Epithelial cell of proximal tubule (primary cell): ENCODE measurements at places on chromosomes 7 and 10.

- no peak for DNase-seq
These were observed 22.5 kb downstream of the CFAP43 start for GRCh38 chr10:104209575-104210198.

GRCh38 chr10:56623064-56623463 lies 262.0 kb upstream of the ZWINT start:
- DNase-seq = peak; percentile 29

GRCh38 chr10:3786295-3787015 lies 1.4 kb upstream of the KLF6 start:
- DNase-seq = peak; percentile 90

- DNase-seq = no peak
These were observed 8.1 kb downstream of the ATP5MF start for GRCh38 chr7:99457650-99458493.

DNA sequence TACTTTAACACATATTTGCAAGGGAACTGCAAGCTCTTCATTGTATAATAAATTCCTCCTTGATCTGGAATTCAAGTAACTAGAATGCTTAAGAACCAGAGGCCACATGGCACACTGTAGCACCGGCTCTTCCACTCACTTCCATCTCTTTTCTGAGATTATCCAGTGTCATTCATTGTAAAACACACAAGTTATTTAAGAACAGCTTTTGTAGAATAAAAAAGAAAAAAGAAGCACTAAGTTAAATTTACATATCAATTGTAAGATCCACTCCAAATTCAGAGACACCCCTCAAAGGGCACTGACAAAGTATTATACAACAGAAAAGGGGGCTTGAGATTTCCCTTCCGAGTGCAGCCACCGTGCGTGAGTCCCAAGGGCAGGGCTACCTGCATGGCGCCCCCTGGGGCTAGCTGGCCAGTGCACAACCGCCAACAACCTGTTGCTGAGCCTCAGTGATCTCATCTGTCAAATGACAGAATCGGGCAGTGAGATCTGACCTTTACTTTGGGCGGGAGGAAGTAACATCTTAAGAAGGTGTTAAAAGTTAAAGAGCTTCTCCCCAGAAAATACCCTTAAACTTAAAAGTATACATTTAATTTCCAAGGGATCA lies 12.5 kb downstream of the GLI3 start:
- DNase-seq = no peak

GRCh38 chr7:5636914-5637313 lies 144.5 kb downstream of the RNF216 start:
- no peak for DNase-seq

DNA sequence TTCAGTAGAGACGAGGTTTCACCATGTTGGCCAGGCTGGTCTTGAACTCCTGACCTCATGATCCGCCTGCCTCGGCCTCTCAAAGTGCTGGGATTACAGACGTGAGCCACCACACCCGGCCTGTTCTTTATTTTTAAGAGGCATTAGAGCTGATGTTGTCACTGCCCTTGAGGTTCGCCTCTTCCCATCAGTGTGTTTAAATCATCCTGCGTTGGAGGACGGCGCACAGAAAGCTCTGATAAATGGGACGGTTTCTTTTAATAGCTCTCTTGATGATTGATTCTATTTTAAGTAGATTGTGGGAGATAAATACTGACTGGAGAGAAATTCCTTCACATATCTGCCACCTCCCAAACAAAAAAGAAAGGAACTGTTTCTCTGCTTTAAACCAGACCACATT lies 29.0 kb downstream of the UPP1 start:
- DNase-seq = no peak

DNA sequence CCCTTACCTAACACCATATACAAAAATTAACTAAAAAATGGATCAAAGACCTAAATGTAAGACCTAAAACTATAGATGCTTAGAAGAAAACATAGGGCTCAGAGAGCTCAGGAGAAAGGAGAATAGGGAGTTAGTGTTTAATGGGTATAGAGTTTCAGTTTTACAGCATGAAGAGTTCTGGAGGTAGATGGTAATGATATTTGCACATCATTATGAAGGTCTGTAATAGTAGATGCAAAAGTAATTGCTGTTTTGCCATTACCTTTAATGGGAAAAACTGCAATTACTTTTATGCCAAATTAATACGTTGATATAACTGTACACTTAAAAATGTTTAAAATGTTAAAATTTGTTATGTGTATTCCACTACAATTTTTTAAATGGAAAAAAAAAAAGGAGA lies 39.2 kb upstream of the NANOS1 start:
- no peak for DNase-seq

DNA sequence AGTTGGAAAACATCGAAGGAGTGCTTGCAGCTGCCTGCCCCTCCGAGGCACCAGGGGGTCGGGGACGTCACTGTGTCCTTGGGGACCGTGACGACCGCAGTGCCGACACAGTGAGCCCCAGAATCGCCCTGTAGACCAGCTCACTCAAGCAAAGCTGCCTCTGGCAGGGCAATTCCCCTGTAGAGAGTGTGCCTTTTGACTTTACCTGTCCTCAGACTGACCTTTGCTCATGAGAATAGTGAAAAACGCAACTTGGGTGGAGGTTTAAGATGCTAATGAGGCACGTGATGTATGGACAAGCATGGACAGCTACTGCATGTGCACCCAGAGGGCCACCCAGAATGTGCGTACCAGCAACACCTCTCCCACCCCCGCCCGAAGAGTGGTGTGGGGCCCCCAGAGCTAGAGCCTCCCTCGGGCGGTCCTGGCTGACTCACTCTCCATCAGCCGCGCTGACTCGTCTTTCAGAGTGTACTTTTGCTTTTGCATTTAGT lies 271.9 kb downstream of the ADARB2 start:
- DNase-seq = no peak

DNA sequence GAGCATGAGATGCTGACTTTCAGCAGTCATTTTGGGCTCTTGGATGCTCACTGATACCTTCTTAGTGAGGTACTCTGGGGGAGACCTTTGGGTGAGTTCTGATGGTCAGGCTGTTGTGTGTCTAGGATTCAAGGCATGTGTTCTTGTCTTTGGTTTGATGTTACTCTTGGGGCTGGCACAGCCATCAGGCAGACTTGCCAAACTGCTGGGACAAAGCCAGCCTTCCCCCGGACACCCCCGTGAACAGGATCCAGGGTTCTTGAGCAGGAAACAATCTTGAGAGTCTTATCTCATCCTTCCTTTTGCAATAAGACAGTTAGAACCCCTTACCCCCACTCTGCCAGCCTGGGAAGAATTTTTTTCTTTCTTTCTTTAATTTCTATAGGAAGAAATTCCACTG lies 42.2 kb downstream of the SUFU start:
- DNase-seq = no peak

- no peak for DNase-seq
These were observed 45.3 kb upstream of the CDK1 start for GRCh38 chr10:60732807-60733516.

GRCh38 chr7:36684954-36685353 lies 39.3 kb downstream of the AOAH start:
- DNase-seq = no peak

GRCh38 chr10:113858541-113858940 lies 4.1 kb downstream of the NHLRC2 start:
- DNase-seq = no peak

GRCh38 chr7:138196971-138197896 lies 121.0 kb downstream of the AKR1D1 start:
- DNase-seq = no peak

DNA sequence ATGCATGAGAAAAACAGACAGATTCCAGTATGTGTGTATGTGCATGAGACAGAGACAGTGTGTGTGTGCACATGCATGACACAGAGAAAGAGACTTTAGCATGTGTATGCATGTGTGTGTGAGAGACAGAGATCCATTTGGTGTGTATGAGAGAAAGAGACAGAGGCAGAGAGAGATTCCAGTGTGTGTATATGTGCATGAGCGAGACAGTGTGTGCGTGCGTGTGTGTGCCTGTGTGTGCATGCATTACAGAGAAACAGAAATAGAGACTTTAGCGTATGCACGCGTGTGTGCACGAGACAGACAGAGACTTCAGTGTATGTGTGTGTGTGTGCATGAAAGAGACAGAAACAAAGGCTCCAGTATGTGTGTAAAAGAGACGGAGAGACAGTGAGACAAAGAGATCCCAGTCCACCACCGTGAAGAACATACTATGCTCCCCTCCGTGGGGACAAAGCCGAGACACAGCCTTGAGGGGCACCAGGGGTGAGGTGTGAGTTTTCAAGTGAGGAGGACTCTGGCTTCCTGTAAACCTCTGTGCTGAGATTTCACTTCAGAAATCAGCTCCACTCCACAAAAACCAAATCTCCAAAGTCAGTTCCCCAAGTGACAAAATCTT lies 188.9 kb downstream of the GRID1 start:
- no peak for DNase-seq

DNA sequence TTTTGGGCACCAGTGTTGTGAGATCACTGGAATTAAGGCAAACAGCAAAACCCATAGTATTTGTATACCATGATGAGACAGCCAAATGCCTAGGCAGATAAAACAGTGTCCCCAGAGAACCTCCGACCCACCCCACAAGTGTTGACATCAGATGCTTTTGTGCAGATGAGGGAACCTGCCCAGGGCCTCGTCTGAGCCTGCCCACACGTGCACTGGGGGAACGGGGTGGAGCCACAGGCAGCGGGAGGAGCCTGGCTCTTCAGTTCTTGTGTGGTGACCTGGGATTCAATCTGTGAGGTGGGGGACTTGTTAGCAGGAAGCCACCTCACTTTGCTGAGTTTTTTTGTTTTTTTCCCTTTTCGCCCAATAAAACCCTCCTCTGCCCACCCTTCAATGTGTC lies 33.4 kb upstream of the OPTN start:
- DNase-seq = no peak

DNA sequence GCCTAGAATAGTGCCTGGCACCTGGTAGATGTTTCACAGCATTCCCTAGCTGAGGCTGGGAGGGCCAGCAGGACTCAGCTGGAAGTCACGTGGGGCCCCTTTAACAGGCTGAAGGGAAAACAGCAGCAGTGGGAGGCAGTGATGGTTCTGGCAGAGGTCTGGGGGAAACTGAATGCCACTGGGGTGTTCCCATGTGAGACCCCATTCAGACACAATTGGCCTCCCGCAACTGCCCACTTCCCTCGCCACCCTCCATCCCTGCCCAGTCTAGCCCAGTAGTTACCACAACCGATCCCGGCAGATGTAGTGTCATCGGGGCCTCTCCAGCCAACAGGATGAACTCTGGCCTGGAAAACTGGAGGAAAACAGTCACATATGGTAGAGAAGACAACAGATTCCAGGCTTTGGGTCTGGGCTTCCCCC lies 38.3 kb downstream of the FRMPD2 start:
- no peak for DNase-seq

- DNase-seq = no peak
These were observed 16.1 kb downstream of the HTRA1 start for GRCh38 chr10:122477436-122477835.

DNA sequence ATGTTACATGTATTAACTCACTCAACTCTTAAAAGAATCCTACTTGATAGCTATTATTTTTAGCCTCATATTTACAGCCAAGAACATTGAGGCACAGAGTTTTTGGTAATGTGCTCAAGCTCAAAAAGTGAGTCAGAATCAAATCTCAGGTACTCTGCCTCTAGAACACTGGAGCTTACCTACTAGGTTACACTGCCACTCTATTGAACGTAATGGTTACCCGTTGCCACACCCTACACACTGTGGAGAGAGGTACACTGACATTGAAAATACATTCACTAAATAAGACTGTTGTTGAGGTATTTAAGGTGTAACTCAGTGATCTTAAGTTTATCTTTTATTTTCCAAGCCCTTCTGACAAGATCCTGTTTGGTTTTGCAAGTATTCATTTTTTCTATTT lies 17.9 kb downstream of the SLC26A3 start:
- DNase-seq = no peak

DNA sequence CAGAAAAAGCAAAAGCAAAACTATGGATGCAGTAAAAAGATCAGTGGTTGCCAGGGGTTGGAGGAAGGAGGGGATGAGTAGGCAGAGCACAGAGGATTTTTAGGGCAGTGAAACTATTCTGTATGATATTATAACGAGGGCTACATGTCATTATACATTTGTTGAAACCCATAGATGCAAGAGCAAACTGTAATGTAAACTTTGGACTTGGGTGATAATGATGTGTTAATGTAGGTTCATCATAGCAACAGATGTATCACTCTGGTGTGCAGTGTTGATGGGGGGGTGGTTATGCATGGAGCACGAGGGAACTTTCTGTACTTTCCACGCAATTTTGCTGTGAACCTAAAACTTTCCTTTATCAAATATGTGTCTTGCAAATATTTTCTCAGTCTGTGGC lies 23.2 kb downstream of the SLK start:
- no peak for DNase-seq

- no peak for DNase-seq
These were observed 57.7 kb downstream of the DNAJB6 start for GRCh38 chr7:157394246-157395191.

- no peak for DNase-seq
These were observed 101.0 kb upstream of the DNAAF5 start for GRCh38 chr7:625376-625971.

GRCh38 chr10:72158176-72158575 lies 57.6 kb upstream of the ANAPC16 start:
- no peak for DNase-seq

GRCh38 chr7:117308891-117309290 lies 14.0 kb downstream of the WNT2 start:
- DNase-seq = no peak

DNA sequence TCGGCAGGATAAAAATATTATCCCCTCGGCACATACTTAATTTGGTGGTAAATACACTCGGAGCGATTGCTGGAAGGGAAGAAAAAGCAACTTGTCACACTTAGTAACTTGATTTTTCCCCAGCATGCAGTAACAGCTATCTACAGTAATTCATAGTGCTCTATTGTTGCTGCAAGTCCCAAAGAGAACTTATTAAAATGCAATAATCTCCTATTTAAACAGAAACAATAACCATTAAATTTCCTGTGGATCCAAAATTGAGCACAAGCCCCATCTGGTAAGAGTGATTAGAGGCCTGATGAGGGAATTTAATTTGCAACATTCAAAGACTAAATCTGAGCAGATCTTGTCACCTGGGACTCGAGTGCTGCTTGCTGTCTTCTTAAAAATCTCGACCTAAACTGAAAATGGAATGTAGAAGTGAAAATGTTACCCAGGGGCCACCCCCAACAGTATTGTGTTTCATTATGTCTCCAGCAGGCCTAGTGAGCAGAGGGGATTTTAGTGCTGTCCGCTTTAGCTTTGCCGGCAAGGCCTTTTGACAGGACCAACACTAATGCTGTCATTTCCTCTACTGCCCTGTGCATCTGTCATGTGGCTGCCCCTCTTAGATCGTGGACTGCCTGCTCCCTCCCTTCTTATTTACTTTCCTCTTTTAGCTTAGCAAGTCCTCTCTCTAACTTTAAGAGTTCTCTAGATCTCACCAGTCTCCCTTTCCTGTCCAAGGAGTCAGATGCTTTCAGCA lies 639.7 kb downstream of the AUTS2 start:
- DNase-seq = no peak

- DNase-seq = no peak
These were observed 112.3 kb downstream of the VIPR2 start for GRCh38 chr7:159032322-159032721.

DNA sequence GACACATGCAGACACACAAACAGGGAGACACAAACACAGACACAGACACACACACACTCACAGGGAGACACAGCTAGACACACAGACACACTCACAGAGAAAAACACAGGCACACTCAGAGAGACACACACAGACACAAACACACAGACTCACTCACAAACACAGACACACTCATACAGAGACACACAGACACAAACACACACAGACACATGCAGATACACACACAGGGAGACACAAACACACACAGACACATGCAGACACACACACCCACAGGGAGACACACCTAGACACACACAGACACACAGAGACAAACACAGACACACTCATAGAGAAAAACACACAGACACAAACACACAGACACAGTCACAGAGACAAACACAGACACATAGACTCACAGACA lies 67.9 kb downstream of the ADARB2 start:
- DNase-seq = no peak
